Ammon's horn (tissue), 1 donor: ENCODE measurements at places on chromosomes 7 and 10.

GRCh38 chr10:86122646-86123045, 243.9 kb downstream of the GRID1 start:
- no peak for DNase-seq

GRCh38 chr7:16688249-16688648, 42.3 kb downstream of the BZW2 start:
- no peak for DNase-seq

DNA sequence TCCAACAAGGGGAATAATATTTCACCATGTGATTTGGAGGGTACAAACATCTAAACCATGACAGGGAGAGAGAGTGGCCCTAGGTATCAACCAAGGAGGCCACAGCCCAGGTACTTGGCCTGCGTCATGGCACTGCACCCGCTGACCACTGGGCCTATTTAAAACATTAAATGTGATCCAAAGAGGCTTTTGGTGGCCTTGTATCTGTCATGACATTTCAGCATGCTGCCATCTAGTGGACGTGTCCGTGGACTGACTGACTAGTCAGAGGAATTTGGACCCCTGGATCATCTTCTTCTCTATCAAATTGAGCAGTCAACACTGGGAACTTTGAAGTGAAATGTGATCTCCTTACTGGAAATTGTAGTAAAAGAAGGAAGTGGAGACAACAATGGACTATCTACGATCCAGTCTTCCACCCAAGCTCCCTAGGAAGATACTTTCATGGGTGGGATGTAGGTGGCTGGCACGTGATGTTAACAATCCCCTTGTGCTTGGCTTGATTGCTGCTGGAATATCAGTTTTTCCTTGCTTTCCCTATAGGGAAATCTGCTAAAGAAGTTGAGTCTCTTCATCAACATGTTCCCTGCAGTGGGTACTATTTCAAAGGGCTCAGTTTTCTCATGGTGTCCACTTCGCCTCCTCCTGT, 24.6 kb upstream of the ITGA8 start:
- DNase-seq = peak; percentile 52

DNA sequence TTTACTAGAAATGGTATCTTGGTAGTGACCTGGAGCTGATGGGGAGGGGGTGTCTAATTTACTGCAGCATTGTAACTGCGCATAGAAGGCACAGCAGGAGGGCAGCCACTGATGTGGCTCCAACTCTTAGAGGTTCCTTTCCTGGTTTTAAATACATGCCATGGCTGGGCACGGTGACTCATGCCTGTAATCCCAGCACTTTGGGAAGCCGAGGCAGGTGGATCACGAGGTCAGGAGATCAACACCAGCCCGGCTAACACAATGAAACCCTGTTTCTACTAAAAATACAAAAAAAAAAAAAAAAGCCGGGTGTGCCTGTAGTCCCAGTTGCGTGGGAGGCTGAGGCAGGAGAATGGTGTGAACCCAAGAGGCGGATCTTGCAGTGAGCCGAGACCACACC, 19.2 kb upstream of the SEC61G start:
- no peak for DNase-seq

DNA sequence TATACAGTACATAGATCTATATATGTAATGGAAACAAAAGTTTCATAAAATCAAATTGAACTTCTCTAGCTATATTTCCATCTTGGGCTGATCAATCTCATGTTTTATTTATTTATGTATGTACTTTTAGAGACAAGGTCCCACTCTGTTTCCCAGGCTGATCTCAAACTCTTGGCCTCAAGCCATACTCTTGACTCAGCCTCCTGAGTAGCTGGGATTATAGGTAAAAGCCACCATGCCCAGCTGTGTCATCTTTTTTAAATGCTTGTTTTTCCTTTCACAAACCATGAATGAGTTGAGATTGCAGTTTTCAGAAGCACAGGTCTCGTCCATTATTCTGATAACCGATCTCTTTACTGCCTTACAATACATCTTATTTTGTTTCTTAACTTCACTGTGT, 400.9 kb downstream of the KCNMA1 start:
- DNase-seq = no peak

DNA sequence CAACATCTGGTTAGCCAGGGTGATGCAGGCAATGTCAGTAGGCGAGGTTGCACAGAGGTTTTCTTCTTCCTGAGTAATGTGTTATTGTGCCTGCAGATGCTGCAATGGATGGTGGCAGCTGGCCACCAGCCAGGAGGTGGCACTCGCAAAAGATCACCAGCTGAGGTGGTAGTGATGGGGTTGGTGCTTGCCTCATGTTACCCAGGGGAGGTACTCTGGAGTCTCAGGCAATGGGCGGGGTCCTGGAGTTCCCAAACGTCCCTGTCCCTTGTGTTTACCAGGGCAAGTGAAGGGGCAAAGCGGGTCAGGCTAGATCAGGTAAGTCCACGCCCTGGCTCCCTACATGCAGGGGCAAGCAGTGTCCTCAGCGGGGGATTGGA, 21.1 kb downstream of the CLRN3 start:
- DNase-seq = no peak

DNA sequence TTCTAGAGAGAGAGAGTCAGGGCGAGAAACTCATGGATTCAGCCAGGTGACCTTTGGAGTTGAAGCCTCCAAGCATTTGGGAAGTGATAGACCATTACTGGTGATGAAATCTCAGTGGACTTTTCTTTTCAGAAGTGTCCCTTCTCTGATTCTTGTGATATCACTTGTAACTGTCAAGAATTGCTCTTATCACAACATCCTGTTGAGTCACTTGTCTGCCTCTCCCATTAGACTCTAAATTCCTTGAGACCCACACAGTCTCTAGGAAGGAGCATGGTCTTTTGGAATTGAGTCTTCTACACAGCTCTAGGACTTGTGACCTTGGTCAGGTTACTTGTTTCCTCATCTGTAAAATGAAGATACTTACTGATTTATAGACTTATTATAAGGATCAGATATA, 81.0 kb downstream of the CFAP58 start:
- no peak for DNase-seq

- DNase-seq = no peak
These were observed 135.6 kb downstream of the CHN2 start for GRCh38 chr7:29330136-29330535.

GRCh38 chr10:114388275-114388674, 16.0 kb downstream of the AFAP1L2 start:
- no peak for DNase-seq

GRCh38 chr7:112495810-112496462, 15.1 kb downstream of the LSMEM1 start:
- DNase-seq = peak; percentile 85

- no peak for DNase-seq
These were observed 513.0 kb downstream of the INHBA start for GRCh38 chr7:41189866-41190265.

DNA sequence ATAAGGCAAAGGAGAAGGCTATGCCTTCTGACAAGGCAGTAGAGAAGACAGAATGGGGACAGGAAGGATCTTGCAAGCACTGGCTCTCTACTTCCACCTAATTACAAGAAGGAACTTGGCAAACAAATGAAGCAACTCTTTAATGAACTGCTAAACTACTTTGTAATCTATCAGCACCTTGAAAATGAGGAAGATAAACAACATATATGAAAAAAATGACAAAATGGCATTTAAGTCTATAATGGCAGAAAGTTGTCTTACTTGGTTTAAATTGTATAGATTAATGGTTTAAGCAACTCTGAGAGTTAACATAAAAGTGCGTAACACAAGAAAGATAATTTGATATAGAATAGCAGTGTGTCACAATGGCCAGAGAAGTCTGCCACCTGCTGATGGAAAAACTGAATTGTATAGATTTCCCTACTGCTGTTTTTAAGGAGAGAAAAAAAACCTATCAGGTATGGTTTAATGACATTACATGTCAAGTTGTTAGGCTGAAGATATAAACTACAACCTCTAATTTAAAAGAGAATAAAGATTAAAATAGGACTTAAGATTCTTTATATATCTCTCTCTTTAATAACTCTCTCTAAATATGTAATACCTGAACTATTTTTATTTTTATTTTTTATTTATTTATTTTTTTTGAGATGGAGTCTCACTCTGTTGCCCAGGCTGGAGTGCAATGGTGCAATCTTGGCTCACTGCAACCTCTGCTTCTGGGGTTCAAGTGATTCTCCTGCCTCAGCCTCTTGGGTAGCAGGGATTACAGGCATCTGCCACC, 11.8 kb downstream of the NT5C3A start:
- DNase-seq = peak; percentile 22

- peak; percentile 34 for DNase-seq
These were observed 90.0 kb downstream of the TFEC start for GRCh38 chr7:115940460-115941060.

GRCh38 chr10:50679149-50679548, 55.4 kb upstream of the SGMS1 start:
- no peak for DNase-seq

DNA sequence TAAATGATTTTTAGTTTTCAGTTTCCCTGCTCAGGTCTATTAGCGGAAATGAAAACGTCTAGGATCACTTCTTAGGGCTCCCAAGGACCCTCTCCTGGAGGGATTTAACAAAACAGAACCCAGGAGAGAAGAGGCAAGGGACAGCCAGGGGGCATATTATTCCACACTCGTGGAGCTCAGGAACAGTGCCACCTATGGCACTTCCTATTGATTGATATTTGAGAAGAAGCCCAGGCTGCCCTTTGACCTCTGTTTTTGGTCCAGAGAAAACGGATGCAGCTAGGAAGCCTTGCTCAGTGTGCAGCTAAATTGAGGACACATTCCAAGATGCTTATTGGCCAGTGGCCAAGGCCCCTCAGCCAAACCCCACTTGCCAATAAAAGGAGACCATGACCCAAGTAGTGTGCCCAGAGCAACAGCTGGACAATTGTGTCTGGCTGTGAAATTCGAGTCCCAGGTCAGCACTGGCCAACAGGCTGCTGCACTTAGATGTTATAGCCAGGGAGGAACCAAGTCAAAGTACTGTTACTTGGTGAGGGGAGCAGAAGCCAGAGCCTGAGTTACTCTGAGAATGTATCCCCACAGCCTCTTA, 24.0 kb upstream of the GPNMB start:
- no peak for DNase-seq

- DNase-seq = no peak
These were observed 31.1 kb downstream of the LOXL4 start for GRCh38 chr10:98236862-98237261.

- DNase-seq = no peak
These were observed 9.8 kb upstream of the CYP2C18 start for GRCh38 chr10:94673614-94674321.

DNA sequence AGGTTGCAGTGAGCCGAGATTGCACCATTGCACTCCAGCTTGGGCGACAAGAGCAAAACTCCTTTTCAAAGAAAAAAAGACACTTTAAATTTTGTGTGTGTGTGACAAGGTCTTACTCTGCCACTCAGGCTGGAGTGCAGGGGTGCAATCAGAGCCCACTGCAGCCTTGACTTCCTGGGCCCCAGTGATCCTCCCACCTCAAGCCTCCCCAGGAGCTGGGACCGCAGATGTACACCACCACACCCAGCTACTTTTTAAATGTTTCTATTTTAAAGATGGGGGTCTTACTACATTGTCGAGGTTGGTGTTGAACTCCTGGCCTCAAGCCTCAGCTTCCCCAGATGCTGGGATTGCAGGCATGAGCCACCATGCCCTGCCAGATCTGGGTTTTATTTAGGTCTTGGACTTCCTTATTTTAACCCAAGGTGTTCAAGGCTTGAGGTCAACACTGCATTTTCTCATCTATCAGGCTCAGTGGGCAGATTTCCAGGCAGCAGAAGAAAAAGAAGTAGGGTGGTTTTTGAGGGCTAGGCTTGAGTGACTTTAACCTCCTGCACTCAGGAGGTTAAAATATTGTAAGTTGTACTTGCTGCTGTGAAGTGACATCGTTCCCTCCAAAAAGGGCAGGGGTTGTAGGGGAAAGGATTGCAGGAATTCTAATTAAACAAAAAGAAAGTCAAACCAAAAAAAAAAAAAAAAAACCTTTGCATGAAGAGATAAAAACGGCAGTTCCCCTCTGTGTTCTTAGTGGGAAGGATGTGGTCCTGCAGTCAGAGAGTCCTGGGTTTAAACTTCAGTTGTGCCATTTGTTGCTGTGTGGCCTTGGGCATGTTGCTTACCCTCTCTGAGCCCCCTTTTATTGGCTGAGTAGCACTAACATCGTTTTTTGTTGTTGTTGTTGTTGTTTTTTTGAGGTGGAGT, 71.5 kb downstream of the CARD11 start:
- DNase-seq = no peak

DNA sequence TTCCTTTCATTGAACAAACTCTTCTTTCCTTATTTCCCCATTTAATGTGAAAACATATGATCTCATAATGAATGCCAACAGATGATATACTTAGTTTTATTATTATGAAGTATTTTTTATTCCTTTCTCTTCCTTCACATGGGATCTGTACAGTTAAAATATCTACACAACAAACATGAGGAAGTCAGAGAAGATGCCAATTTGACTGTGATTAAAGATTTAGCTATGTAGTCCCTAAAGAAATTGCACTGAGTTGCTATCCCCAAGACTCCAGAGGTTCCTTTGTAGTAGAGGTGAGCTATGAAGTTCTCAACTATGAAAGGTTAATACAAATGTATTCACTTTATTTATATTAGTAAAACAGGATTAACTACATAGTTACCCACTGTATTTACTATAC, 60.6 kb upstream of the LRRN3 start:
- no peak for DNase-seq

GRCh38 chr7:95817866-95818640, 45.7 kb downstream of the DYNC1I1 start:
- no peak for DNase-seq
